ENCODE measurements at places on chromosomes 2 and 18.

DNA sequence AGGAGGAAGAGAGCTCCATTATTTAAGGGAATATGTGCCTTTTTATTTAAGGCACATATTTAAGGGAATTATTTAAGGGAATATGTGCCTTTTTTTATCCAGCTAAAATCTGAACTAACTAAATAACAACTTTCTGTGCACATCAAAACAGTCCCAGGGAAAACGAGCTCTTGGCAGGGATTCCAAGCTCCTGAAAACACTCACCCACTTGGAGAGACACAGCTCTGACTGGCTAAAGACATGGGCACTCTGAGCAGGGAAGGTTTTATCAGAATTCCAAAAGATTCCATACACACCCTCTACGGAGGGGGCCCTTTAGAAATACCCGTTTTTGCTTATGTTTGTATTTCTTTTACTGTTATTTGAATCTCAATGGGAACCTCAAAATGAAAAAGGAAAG lies 181.0 kb downstream of the ZNF516 start:
- DNase-seq, result no peak

DNA sequence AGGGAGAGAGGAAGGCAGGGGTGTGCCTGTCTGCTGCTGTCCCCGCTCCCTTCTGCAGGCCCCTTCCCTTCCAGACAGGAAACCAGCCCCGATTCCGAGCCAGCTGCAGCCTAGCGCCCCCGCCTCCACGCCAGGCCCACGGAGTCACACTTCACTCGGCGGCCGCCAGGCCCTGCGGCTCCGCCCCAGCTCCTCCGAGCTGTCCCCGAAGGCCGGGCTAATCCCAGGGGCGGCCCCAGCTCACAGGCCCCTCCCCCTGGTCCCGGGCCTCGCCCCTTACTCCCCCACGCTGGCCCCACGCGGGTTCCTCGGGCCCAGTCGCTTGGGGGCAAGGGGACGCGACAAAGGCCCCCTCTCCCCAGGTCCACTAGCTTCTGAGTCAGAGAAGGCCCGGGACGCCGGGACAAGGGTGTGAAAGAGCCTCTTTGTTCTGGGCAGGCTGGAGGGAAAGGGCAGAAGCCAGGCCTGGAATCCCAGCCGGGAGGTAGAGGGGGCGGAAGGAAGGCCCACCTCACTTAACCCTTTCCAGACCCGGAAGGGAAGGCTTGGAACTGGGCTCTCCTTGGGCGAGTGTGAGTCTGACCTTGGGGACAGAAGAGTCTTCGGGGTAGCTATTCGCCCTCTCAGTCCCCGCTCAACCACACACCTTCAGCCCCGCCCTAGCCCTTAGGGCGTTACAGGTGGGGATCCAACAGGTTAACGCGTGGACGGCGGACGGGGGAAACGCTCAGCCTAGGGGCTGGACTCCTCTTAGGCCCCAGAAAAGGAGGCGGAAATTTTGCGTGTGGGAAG lies 1.2 kb downstream of the RTKN start:
- DNase-seq, result peak; percentile 86

DNA sequence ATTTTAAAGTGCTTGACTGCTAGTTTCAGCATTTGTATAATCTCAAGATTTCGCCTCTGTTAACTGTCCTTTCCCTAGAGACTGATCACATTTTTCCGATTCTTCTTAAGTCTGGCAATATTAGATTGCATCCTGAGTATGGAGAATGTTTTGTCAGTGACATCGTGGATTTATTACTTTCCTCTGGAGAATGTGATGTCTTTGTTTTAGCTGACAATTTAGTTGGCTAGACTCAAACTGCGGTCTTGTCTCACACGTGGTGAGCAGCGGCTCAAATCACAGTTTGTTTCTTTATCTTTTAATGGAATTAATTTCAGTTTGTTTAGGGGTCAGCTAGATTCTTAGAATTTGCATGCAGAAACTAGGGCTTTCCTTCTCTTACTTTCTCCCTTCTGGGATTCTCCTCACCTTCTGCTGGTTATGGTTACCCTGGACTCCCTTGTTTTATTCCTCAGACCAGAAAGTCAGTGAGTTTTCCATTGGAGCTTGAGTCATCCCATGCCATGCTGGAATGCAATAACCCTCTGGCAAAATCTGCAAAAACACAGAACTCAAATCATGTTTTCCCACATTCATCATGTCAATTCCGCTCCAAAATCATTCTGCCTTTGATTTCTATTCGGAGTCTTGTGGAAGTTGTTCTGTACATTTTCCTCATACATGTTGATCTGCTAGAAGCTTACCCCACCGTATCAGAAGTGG lies 327.2 kb upstream of the TRIB2 start:
- DNase-seq, result peak; percentile 81

GRCh38 chr18:42404151-42404550 lies 449.1 kb downstream of the PIK3C3 start:
- DNase-seq, result no peak

- peak; percentile 70 for DNase-seq
Measured at GRCh38 chr2:2057125-2057721, 273.9 kb downstream of the MYT1L start.

DNA sequence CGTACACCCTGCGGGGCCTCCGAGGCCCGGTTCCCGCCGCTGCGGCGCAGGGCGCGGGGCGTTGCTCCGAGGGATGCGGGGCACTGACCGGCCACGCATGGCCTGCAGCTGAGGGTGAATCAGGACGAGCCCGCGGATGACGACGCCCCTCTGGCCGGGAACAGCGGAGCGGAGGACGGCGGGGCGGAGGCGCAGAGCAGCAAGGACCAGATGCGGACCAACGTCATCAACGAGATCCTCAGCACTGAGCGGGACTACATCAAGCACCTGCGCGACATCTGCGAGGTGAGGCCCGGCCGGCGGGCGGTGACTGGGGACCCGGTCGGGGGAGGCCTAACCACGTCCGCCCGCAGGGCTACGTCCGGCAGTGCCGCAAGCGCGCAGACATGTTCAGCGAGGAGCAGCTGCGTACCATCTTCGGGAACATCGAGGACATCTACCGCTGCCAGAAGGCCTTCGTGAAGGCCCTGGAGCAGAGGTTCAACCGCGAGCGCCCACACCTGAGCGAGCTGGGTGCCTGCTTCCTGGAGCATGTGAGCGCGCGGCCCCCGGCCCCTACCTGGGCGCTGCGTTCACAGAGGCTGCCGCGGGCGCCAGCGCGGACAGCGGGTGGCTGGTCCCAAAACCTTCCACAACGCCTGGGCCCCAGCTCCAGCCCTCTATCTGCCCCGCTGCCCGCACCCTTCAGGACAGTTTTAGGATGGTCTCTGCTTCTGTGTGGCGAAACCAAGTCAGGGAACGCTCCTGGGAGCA lies 53.2 kb downstream of the FAM168B start:
- no peak for DNase-seq

DNA sequence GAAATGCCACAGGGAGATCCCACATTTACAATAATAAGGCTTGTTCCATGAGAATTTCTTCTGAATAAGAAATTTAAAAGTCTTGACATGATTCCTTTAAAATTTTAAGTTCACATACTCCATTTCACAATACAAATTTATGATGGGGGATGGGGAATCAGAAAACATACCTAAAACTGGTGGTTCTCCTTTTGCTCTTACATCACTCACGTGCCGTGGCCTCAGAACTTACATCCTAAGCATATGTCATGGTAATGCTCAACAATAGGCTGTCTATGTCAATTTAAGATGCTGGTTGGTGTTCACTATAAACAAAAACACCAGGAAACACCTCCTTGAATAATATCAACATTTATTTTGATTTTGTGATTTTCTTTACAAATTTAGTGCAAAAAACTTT lies 12.8 kb downstream of the UPP2 start:
- no peak for DNase-seq

DNA sequence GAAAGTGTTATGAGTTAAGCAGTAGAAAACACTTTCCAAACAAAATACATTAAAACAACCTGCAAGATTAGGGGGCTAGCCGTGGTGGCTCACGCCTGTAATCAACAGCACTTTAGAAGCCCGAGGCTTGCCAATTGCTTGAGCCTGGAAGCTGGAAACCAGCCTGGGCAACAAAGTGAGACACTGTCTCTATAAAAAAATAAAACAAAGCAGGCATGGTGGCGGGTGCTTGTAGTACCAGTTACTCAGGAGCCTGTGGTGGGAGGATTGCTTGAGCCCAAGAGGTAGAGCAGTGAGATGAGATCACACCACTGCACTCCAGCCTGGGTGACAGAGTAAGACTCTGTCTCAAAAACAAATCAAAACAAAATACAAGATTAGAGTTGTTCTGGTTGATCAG lies 208.3 kb downstream of the ERBB4 start:
- DNase-seq, result no peak

DNA sequence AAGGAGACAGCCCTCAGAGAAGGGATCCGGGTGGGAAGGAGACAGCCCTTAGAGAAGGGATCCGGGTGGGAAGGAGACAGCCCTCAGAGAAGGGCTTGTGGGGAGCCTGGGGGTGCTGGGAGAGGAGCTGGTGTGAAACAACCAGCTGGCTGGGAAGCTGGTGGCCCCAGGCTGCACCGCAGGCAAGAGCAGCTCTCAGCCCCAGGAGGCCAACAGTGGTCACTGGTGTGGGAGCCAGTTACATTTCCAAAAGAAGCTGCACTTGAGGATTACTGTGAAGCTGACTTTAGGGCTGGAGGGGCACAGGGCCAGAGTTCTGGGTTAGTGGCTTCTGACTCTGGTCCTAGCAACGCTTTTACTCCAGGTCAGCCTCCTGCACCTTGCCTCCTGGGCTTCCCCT lies 3.3 kb downstream of the HES6 start:
- DNase-seq, result no peak

GRCh38 chr2:97673915-97674283 lies 4.4 kb downstream of the C2orf92 start:
- no peak for DNase-seq

DNA sequence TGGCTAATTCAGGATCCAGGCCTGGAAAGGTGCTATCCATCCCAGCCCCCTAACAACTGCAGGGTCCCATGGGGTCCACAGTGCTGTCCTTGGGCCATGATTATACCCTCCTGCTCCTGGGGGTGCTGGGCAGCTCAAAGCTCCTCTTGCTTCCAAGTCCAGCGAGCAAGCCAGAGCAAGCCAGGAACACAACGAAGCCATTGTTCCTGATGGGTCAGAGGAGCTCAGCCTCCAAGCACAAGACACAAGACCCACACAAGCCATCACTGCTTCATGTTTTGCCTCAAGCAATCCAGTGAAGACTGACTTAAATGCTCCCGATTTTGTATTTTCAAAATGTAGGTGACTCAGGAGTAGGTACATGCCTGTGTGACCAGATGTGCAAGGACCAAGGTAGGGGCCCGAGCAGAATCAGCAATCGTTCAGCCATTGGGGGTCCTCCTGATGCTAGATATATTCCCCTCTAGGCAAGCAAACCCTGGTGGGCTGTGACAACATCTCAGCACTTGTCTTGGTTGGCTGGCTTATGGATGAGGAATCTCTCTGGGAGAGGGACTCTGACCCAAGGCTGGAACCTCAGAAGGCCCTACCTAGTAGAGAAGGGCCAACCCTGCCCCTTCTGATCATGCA lies 90.8 kb downstream of the EPAS1 start:
- DNase-seq, result no peak

DNA sequence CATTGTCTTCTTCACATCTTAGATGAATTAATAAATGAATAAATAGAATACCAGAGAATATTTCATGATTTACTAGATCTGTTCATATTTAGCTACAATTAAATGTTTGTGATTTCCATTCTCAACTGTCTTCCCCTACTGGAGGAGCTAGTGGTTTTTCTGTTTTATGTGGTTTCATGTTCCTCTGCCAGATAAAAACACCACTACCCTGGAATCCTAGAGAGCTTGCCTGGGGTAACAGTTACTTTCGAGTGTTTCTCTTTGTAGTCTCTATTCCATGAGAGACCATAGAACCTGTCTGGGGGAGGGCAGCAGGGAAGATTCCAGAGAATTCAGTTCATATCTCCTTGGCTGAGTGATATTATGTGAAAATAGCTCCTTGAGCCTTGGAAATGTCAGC lies 349.2 kb downstream of the INSIG2 start:
- no peak for DNase-seq

GRCh38 chr2:100948942-100949811 lies 52.9 kb upstream of the RPL31 start:
- no peak for DNase-seq

DNA sequence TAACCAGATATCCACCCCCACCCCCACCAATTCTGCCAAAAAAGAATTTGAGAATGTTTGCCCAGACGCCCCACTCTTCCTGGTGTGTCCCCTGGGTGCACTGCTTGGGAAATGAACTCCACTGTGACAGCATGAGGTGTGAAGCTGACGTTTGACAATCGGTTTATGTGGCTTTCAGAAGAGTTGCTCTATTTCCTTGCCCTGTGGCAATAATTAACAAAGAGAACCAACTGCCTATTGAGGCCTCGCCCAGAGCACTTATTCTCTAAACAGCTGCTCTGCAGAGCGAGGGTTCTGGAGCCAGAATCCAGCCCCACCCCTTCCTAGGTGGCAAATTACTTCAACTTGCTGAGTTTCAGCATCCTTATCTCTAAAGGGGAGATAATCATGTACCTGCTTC lies 115.8 kb upstream of the SIX3 start:
- no peak for DNase-seq

GRCh38 chr2:21395366-21395765 lies 271.6 kb downstream of the TDRD15 start:
- DNase-seq, result no peak

GRCh38 chr2:151334082-151334815 lies 23.1 kb upstream of the TNFAIP6 start:
- DNase-seq, result peak; percentile 96

GRCh38 chr18:58313491-58314032 lies 269.5 kb downstream of the NEDD4L start:
- no peak for DNase-seq

GRCh38 chr18:1047406-1047805 lies 142.7 kb downstream of the ADCYAP1 start:
- DNase-seq, result no peak

DNA sequence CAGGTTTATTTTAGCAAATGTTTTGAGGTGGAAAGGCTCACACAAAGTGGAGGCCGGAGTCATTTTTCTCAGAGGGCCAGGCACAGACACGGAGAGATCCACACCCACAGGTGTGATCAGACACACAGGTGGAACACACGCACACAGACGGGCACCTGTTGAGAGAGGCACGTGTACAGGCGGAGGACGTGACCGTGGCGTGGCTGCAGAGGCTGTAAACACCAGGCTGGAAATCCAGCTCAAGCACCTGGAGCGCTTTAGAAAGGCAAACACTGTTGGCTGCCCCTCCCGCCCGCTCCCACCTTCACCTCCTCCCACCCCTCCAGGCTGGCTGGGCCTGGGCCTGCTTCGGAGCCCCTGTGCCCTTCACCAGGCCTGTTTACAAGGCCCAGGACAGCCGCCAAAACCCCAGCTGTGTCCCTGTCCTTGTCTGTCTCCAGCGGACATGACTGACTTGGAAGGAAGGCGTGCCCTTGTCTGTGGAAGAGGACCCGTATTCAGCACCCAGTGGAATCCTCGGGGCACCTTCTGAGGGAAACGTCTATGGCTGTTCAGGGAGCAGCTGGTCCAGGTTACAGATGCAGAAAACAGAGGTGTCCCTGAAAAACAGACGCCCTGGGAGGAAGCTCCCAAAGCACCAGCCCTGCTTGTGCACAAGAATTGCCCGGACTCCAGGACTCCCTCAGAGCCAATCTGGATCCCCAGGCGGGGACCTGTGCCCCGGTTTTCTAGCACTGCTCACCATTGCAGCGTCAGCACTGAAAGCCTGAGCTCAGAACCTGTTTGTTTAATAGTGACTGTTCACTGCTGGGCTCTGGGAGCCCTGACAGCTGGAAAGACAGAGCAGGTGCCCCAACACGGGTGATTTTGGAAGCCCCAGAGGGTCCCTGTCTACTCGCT lies 134.3 kb upstream of the HAAO start:
- no peak for DNase-seq

GRCh38 chr18:8741117-8741516 lies 35.8 kb downstream of the MTCL1 start:
- no peak for DNase-seq

- no peak for DNase-seq
Measured at GRCh38 chr2:168050377-168050776, 197.0 kb downstream of the STK39 start.

GRCh38 chr2:68854476-68854875 lies 16.7 kb downstream of the BMP10 start:
- DNase-seq, result no peak

All from fibroblast of skin of back (primary cell).